ENCODE measurements at places on chromosomes 3 and 15.
A peak's percentile ranks its signal among the peaks of the same experiment; 100 is the strongest.

DNA sequence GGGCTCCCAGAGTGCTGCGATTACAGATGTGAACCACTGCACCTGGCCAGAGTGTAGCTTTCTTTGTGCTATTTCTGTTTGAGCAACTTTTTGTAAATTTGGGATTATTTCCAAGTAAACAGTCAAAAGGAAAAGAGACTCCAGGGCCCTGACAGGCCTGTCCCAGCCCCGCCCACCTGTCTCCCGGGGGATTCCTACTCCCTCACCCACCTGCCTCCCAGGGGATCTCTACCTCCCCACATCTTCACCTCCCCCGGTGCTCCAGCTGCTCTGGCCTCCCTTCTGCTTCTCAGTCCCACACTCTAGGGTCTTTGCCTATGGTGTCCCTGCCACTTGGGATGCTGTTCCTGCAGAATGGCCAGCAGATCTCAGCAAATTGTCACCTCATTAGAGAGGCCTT is 7.0 kb downstream of the RHCG start:
- DNase-seq, result no peak

DNA sequence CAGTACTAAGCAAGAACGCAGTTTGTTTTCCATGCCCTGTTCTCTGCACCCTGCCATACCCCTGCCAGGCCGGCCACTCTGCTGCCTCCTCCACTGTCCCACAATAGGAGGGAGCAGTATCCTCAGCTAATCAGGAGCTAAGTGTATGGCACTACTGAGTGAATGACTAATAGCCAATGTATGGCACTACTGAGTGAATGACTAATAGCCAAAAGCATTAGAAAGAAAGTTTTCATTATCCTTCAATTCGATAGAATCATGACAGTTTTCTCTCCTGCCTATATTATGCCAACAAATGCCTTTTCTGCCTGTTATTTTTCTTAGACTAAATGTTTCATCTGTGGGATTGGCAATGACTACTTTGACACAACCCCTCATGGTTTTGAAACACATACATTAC is 107.5 kb upstream of the CHRM5 start:
- DNase-seq, result no peak

DNA sequence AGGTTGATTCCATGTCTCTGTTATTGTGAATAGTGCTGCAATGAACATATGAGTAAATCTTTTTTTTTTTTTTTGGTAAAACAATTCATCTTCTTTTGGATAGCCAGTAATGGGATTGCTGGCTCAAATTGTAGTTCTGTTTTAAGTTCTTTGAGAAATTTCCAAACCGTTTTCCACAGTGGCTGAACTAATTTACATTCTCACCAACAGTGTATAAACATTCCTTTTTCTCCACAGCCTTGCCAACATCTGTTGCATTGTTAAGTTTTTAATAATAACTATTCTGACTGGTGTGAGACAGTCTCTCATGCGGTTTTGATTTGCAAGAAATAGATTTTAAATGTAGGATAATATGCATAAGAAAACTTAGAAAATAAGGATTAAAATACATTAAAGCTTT is 279.0 kb upstream of the EPHA3 start:
- DNase-seq, result no peak

DNA sequence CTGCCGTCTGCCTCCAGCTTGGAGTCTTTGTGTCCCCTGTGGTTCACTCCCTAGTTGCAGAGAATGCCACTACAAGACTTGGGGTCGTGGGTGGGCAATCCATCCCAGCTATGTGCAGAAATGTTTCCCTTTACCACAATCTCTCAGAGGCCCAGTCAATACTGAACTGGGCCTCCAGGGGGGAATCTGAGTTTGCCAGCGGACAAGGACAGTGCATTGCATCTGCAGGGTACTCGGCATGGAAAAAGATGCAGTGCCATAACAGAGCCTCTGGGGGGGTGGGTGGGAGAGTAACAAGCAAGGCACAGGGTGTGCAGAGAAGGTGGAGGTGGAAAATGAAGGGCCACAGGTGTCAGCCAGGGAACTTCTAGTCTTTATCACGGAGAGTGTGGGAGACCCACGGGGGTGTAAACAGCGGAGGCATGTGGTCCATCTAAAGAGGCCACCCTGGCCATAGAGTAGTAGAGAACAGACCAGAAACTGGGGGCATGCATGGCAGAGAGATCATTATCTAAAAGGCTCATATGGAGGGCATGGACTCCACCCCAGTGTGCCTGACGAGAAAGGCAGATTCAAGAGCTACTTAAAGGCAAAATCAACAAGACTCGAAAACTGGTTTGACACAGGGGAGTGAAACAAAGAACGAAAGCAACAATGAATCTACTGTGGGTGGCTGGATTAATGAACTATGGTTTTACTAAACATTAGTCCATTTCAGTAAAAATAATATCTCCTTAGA is 182.4 kb downstream of the ANXA2 start:
- no peak for DNase-seq

GRCh38 chr3:78427303-78427702 is 1340.5 kb downstream of the ROBO1 start:
- no peak for DNase-seq

DNA sequence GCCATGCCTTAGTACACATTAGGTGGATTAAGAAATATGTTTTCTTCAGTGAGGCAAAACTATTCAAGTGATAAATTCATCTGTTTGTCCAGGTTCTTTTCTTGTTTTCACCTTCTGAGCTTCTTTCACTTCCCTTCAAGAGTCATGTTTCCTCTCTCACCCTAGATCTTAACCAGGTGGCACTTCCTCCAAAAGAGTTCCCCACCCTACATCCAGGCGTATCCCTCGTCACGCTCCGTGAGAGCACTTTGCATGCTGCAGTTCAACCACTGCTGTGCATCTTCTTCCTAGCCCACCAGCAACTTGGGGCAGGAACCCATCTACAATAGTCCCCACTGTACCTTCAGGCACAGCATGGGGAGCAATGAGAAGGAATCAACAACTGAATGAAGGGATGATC is 28.9 kb downstream of the OSBPL10 start:
- no peak for DNase-seq

- no peak for DNase-seq
Observed at GRCh38 chr3:171218069-171218468, 191.5 kb upstream of the SLC2A2 start.

DNA sequence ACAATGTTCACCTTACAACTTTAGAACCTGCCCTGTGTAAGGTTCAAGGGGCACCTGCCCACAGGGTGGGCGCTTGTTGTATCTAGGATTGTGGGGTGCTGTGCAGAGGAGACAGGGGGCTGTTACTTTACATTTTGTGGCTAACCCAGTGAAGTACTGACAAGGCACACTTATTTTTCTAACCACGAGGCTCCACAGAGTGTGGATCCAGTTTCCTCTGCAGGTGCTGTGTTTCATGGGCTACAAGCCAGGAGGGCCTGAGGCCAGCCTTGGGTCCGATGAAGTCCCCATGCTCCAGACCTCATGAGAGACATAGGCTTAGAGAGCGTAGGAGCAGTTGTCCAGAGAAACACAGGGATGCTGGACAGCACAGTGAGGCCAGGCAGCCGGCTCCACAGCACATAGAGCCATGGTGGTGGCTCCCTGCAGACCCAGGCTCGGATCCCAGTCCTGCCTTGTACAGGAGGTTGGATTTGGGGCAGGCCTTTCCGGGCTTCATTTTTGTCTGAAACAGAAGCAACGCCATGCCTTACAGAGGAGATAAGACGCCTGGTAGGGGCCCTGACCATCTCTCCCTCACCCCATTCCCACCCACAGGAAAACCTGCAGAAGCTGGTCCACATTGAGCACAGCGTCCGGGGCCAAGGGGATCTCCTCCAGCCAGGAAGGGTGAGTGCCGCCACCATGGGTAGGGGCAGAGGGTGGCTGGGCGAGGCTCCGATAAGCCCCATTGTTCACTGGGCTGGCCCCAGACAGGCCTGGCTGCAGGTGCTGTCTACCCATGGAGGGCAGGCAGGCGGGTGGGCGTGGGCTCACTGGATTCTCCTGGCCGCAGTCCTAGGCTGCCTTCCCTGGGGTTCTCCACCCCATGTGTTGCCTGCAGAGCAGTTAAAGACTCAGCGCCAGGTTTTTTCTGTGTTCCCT is 40.1 kb upstream of the NR2C2 start:
- no peak for DNase-seq

DNA sequence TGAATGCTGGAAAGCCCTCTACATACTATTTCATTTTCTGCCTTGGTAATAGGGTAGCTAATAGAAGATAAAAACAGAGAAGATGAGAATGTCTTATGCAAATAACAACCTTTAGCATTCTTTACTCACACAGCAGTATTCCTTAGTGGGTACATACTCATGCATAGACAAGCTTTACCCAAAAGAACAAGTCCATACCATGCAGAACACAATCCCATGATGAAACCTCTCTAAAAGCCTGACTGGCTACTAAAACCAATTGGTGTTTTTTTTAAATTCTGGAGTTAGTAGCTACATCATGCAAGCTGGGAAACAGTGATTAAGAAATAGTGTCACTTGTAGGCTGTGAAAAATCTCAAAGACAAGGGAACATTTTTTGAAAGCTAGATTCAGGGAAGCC is 104.8 kb downstream of the DHX30 start:
- no peak for DNase-seq

- DNase-seq, result no peak
Observed at GRCh38 chr15:70357453-70357852, 259.7 kb upstream of the TLE3 start.

DNA sequence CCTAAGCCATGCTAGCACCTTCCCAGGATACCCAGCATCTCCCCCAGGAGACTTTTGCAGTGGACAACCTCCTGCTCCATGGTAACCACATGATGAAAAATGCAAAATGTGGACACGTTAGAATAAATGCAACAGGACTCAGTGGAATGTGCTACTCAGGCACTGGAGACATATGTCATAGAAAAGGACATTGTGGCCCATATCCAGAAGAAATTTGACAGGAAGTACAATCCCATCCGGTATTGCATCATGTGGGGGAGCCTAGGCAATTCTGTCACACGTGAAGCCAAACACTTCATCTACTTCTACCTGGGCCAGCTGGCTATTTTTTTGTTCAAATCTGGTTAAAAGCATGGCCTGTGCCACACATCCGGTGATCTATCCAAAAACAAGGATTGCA is 227.2 kb upstream of the GPR149 start:
- no peak for DNase-seq

DNA sequence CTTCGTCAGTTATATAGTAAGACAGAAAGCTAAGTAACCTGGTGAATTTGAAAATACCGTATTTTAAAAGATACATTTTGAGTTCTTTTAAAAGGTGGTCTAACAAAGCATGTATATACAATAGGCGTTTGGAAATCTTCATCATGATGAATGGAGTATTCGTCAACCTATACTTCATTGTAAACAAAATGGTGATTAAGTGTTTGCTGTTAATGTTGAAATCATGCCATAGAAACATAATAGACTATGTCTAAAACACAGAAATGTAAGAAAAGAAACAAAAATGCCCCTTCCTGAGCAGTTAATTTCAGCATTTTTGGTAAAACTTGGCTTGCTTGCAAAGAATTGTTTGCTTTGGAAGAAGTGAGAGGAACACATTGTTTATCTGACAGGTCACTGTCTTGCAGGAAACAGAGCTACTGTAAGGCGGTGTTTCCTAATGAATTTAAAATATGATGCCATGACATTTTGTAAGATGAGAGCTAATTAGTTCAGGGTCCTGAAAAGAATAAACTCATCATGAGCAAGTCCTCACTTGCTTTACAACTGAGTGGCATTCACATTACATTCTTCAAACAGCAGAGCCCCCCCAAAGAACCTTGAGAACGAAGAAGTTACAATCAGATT is 126.7 kb downstream of the SERPINI1 start:
- DNase-seq, result no peak

GRCh38 chr3:32983124-32983523 is 31.7 kb downstream of the CCR4 start:
- DNase-seq, result no peak

- DNase-seq, result peak; percentile 59
Observed at GRCh38 chr3:51024765-51025632, 350.3 kb downstream of the DOCK3 start.

DNA sequence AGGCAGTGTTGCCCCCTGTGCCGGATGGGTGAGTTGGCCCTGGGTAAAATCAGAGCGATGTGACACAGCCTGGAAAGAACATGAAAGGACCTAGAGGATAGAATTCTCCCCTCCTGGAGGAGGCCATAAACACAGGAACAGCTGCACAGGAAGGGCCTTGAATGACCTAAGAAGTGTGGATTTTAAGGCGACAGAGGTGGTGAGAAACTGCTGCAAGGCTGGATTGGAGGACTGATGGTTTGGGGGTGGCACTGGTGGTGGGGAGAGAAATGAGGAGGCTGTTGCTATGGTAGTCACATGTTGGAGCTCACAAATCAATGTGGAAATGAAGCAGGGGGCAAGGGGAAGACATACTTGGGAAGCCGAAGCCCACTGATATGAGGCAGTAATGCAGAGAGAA is 13.8 kb downstream of the XIRP1 start:
- no peak for DNase-seq

DNA sequence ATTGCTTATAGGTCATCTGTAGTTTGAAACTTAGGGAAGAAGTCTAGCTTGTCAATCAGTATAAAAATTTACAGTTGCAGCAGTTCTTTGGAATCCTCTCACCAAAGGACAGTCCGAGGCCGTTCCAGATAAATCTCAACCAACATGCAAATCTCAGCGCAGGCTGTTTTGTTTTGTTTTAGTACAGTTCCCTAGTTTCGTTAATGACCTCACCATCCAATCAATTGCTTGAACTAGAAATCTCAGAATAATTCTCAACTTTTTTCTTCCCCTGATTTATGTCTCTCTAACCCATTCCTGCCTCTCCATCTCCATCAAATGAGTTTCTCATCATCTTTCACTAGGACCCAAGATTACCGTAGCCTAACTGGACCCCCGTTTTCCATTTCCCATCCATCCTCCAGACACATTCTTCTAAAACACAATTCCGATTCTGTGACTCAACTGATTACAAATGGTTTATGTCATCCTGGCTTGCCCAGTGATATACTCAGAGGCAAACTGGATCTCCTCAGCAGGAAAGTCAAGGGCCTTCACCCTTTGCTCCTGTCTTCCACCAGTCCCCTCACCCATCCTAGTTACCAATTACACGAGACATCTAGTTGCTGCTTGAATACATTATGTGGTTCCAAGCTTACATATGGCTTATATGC is 1.3 kb downstream of the SMCO1 start:
- no peak for DNase-seq

DNA sequence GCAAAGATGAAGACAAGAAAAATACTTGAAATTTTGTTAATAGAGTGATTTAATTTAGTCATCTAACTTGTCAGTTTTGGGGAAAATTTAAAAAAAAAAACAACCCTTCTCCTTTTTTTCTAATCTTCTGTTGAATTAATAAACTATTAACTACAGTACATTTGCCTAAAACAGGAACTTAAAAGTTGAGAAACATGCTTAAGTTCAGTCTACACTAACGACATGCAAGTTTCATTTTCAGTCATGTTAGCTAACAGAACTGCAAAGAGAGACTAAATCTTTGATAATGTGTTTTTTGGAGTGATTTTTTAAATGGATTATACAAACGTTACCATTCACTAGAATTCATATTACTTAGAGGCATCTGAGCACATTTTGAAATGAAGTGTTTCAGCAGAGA is 71.9 kb upstream of the MBNL1 start:
- no peak for DNase-seq

GRCh38 chr3:114299421-114299820 is 5.6 kb downstream of the TIGIT start:
- DNase-seq, result peak; percentile 44

- no peak for DNase-seq
Observed at GRCh38 chr3:149895339-149895738, 75.4 kb downstream of the PFN2 start.

GRCh38 chr15:58521293-58521991 is 89.7 kb downstream of the LIPC start:
- no peak for DNase-seq

Data from activated naive CD4-positive, alpha-beta T cell treated with Interleukin-2 at 50 U/mL for 16 hours (primary cell).